ENCODE measurements at places on chromosomes 5 and 9.

- DNase-seq = peak; percentile 32
Measured at GRCh38 chr9:137982200-137982599, 104.6 kb downstream of the CACNA1B start.

- peak; percentile 60 for DNase-seq
Measured at GRCh38 chr5:139287890-139288635, 5.5 kb upstream of the MATR3 start.

- no peak for DNase-seq
Measured at GRCh38 chr5:14807471-14807870, 64.1 kb downstream of the ANKH start.

- DNase-seq = no peak
Measured at GRCh38 chr5:179319741-179320281, 25.4 kb downstream of the ADAMTS2 start.

GRCh38 chr5:6567835-6568234, 65.0 kb downstream of the NSUN2 start:
- no peak for DNase-seq

DNA sequence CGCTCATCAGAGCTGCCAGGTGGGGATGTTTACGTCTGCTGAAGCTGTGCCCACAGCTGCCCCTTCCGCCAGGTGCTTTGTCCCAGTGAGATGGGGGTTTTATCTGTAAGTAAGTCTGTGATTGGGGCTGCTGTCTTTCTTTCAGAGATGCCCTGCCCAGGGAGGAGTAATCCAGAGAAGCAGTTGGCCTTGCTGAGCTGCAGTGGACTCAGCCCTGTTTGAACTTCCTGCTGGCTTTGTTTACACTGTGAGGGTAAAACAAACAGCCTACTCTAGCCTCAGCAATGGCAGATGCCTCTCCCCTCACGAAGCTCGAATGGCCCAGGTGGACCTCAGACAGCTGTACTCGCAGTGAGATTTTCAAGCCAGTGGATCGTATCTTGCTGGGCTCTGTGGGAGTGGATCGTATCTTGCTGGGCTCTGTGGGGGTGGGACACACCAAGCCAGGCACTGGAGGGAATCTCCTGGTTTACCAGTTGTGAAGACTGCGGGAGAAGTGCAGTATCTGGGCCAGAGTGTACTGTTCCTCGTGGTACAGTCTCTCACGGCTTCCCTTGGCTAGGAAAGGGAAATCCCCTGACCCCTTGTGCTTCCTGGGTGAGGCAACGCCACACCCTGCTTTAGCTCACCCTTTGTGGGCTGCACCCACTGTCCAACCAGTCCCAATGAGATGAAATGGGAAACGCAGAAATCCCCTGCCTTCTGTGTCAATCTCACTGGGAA, 530.1 kb upstream of the DMAC1 start:
- no peak for DNase-seq

DNA sequence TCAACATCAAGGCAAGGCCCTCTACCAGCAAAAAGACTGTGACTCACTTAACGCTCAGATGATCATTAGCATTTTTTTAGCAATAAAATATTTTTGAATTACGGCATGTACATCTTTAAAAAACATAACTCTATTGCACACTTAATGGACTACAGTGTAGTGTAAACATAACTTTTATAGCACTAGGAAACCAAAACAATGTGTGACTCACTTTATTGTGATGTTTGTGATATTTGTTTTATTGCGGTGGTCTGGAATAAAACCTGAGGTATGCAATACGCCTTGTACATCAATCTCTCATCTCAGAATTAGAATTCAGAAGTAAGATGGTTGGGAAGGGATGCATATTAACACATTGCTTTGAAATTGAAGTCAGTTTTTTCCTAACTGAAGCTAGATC, 106.9 kb upstream of the PTCH1 start:
- no peak for DNase-seq

- no peak for DNase-seq
Measured at GRCh38 chr5:175484829-175485228, 6.5 kb downstream of the SFXN1 start.

DNA sequence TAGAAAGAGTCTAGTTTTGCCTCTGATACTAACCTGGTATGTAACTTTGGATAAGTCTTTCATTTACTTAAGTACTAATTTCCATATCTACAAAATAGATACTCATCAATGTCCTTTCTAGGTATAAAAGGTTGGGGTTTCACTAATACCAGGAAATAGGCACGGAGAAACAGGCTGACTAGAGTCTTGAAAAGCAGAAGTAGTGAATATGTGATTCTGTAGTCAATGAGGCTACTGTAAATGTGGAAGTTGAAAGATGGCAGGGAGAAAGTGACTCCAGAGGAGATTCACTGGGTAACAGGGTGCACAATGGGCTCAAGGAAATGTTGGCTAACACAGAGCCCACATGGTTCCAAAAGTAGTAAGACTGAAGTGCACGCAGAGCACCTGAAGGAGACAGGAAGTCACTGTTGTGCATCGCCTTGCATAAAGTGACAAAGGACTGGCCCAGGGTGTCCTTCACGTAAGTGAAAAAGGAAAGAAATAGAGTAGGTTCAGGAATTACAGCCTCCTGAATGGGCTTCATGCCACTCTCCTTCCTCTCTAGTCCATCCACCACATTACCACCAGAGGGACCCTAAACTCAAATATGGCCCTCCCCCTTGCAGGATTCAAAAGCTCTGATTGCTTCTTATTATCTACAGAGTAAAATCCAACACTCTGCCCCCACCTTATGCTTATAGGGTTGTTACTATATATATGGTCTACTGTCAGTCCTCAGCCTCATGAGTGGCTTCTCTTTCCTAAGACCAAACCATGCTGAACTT, 288.0 kb upstream of the SMARCA2 start:
- DNase-seq = no peak

DNA sequence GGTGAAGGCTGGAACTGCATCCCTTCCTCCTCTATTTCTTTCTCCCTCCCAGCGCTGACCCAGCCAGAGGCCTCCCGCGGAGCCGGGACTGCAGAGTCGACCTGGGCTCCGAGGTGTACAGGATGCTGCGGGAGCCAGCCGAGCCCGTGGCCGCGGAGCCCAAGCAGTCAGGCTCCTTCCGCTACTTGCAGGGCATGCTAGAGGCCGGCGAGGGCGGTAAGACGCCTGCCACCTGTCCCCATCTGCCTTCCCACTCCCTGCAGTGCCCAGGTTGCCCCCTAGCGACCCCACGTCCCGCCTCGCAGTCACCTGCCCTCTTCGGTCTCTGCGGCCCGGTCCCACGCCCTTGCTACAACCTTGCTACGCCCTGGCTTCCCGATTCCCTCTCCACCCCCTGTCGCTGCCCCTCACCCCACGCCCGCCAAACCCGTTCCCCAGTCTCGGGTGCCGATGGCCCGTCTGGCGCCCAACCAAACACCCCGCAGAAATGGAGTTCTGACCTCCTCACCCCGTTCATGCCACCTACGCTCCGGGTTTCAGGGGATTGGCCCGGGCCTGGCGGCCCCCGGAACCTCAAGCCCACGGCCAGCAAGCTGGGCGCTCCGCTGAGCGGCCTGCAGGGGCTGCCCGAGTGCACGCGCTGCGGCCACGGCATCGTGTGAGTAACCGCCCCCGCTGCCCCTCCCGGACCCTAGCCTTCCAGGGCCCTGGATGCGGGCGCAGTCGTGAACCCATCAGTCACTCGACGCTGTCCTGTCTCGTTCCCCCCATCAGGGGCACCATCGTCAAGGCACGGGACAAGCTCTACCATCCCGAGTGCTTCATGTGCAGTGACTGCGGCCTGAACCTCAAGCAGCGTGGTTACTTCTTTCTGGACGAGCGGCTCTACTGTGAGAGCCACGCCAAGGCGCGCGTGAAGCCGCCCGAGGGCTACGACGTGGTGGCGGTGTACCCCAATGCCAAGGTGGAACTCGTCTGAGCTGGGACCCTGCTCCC, 14.1 kb downstream of the PDLIM4 start:
- DNase-seq = no peak

DNA sequence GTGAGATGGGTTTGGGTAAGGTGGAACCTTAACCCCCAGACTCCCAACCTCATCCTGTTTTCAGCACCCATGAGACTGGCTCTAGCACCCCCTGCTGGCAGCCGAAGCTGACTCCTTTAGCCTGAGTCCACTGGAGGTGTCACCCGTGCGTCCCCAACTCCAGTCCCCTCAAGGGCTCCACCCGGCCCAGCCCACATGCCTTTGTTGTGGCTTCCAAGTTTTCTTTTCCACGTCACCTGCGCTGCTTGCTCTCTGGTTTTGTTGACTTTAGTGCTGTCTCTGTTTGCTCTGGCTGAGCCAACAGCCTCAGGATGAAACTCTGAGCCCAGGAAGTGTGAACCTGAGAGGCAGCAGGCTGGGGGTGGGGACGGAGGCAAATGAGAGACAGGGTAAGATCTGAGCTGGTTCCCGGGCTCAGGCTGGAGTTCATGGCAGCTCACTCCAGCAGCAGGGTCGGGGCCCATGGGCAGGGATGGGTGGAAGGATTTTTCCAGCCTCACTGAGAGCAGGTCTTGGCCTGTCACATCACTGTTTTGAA, 13.2 kb upstream of the AQP7 start:
- DNase-seq = peak; percentile 88

DNA sequence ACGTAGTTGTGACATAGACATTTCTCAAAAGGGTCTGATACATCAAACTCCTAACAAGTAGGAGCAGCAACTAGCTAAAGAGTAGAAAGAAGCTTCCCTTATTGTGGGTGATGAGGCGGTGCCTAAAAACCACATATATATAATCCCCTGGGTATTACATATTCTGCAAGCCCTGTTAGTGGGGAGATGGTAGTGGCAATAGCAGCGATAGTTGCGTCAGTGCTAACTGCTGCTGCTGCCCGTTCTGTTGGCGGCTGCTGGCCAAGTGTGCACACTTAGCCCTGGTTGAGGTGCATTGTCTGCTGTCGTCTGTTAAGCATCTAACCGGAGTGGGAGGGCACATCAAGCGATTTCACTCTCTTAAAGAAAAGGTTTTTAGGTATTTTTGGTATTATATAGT, 35.8 kb downstream of the VLDLR start:
- DNase-seq = no peak

GRCh38 chr5:30928956-30929355, 264.5 kb upstream of the CDH6 start:
- DNase-seq = no peak

DNA sequence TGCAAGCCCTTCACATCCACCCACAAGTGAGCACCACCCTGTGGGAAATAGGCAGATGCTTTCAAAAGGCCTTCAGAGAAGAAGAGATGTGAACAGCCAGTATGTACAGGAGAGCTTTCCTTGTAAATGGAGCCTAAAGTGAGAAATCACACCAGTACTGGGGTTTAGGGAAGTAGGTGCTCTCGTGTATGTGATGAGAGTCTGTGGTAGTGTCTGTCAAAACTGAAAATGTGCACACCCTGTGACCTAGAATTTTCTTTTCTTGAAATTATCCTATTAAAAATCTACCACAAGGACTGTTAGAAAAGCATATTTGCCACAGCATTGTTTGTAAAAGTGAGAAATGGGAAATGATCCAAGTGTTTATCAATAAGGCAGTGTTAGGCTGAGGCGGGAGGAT, 16.6 kb downstream of the OTULINL start:
- DNase-seq = no peak

DNA sequence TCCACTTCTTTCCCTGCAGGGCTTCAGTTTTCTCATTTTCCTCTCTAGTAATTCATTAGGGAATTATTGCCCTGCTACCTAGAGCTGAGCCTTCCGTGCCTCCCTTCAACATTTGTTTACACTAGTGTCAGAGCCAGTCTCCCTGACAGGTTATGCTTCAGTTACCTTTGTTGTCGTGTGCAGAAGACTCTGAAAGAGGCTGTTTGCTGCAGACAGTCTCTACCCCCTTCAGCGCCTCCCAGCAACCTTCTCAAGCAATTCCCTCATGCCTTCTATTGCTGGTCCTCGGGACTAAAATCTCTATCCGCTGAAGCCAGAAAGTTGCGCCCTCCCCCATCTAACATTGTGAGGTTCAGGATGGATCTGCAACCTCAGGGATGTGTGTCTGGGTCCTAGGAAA, 12.8 kb downstream of the RALGPS1 start:
- DNase-seq = no peak

DNA sequence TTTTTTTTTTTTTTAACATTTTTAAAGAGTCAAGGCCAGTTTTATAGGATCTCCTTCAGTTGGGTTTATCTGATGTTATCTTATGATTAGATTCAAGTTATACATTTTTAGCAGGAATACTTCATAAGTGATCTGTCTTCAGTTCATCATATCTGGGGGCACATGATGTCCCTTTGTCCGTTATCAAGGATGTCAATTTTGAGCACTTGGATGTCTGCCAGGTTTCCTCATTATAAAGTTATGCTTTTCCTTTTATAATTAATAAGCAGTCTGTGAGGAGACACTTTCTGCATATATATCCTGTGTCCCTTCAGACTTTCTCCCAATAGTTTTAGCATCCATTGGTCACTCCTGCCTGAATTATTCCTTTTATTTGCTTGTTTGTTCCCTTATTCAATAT, 11.8 kb downstream of the HDHD3 start:
- DNase-seq = no peak

- DNase-seq = no peak
Measured at GRCh38 chr5:10481241-10481935, 39.7 kb downstream of the ROPN1L start.

- DNase-seq = no peak
Measured at GRCh38 chr9:105683688-105684275, 10.6 kb upstream of the TMEM38B start.

GRCh38 chr5:132211787-132212186, 15.9 kb downstream of the P4HA2 start:
- DNase-seq = no peak

- DNase-seq = peak; percentile 61
Measured at GRCh38 chr5:59088546-59088945, 505.7 kb downstream of the RAB3C start.

DNA sequence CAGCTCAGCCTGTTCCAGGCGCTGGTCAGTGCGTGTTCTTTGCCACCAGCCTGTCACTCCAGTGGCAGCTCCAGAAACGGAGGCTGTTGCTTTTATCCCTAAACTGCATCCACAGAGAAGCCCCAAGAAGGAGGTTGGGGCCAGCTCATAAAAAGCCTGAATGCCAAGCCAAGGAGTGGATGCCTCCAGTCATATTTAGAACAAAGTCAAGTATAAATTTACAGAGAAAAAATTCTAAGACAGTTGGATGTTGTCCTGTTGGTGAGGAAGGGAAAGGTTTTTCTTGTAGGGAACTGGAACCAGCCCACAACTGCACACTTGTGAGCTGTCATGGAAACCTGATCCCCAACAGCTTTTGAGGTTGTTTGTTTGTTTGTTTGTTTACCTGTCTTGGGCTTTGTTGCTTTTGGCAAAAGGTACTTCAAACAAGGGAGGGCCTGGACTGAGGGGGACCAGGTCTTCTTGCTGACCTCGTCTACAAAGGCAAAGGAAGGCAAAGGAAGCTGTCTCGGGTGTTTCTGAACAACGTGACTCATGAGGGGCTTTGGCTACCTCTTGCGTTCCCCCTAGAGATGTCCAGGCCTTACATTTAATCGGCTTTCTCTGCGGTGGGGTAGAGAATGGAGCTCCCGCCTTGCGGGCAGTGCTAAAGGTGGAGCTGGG, 36.7 kb downstream of the OLFML2A start:
- DNase-seq = no peak

DNA sequence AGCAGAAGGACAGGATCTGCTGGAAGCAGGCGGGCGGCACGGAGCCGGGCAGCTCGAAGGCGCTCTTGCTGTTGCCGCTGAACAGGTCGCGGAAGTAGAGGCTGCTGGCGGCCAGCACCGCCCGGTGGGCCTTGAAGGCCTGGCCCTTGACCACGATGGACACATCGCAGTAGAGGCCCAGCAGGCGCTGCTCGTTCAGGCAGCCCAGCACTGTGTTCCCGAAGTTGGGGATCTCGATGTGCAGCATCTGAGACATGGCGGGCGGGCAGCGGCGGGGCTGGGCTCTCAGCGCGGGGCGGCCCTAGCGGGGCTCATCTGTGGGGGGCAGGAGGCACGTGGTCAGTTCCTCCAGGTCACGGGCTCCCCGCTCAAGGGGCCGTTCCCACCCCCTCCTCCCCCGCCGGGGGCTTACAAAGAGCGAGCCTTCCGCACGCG, 44.8 kb downstream of the NACC2 start:
- no peak for DNase-seq
